Stimulated activated CD8-positive, alpha-beta memory T cell treated with anti-CD3 and anti-CD28 coated beads, Interleukin-7, amount 100 ng/mL, for 1 hour (primary cell): ENCODE measurements at places on chromosomes 2 and 18.

GRCh38 chr2:45194596-45194995 lies 185.3 kb upstream of the SIX2 start:
- DNase-seq, result no peak

GRCh38 chr18:44968336-44968735 lies 287.6 kb downstream of the SETBP1 start:
- DNase-seq, result no peak

- DNase-seq, result no peak
Measured at GRCh38 chr2:207417301-207417718, 112.5 kb upstream of the CREB1 start.

DNA sequence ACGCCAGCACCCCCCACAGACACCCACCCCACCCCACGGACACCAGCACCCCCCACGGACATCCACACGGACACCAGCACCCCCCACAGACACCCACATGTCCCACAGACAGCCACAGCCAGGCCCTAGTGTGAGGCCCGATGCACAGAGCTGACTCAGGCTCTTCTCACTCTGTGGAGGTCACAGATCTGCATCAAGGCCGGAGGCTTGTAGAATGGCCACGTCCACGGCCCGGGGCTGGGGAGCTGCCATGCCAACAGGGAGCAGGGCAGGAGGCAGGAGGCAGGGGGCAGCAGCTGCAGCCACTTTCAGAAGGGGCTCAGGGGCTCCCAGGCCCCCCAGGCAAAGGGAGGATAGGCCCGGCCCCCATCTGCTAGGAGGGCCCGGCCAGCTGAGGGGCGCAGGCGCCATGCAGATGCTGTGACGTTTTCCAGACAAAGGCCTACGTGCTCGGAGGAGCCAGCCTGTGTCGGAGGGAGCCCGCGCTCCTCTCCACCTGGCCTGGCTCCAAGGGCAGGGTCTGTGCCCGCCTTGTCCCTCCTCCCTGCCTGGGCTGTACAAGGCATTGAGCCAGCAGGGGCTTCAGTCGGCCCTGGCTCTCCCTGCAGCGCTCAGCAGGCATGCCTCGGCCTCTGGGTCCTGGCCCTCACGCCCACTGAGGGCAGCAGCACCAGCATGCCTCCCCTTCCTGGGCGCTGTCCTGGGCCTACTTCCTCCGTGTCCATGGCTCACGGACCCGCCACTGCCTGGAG lies 249.0 kb downstream of the TWIST2 start:
- no peak for DNase-seq

DNA sequence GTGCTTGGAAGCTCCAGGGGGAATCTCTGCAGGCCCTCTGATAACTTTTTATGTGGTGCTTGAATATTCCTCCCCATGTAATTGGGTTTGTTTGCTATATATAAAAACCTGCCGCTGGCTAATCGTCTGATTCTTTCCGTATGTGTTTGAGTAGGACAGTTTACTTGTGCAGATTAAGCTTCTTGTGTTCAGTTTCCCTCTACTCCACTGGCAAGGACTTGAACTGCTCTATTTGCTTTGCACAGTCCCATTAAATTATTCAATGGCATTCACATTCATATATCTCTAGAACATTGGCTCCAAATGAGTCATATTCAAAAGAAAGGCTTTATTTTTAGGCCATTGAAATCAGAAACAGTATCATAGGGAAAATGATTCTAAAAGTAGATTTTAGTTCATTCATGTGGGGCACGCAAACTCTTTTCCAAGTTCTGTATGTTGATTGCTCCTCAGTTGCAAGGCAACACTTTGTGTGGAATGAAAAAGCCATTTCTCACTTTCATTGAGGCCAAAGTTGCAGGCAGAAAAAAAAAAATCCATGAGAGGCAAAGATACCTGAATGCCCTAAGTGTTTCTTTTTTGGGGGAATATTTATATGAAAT lies 1682.3 kb upstream of the PIK3C3 start:
- no peak for DNase-seq

DNA sequence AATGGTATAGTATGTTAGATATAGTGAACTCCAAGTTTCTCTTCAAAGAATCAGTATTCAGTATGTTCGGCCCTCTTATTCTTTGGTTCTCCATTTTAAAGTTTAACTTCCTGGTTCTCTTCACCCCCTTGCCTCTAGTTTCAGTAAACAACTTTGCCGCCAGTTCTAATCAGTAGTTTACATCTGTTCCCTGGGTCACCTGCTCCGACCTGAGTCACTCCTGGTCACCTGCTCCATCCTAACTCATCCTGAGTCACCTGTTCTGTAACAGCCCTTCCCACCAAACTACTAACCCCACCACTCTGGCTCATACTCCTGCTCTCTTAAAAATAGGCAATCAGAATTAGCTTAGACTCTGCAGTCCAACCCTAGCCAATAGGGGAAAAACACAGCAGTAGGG lies 23.7 kb upstream of the TEX51 start:
- DNase-seq, result no peak

GRCh38 chr2:8572712-8573233 lies 109.1 kb upstream of the ID2 start:
- no peak for DNase-seq

- peak; percentile 61 for DNase-seq
Measured at GRCh38 chr2:26184555-26185303, 11.8 kb downstream of the GAREM2 start.

DNA sequence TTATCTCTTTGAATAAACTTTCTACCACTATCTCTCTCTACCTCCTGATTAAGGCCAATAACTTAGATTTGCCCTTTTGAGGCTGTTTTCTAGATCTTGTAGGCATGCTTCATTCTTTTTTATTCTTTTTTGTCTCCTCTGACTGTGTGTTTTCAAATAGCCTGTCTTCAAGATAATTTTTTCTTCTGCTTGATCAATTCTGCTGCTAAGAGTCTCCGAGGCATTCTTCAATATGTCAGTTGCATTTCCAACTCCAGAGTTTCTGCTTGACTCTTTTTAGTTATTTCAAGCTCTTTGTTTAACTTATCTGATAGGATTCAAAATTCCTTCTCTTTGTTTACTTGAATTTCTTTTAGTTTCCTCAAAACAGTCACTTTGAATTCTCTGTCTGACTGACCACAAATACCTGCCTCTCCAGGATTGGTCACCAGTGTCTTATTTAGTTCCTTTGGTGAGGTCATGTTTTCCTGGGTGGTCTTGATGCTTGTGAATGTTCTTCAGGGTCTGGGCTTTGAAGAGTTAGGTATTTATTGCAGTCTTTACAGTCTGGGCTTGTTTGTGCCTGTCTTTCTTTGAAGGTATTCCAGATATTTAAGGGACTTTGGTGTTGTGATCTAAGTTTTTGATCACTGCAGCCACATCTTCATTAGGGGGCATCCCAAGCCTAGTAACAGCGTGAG lies 197.3 kb upstream of the STK17B start:
- no peak for DNase-seq

GRCh38 chr2:218809515-218809914 lies 22.1 kb downstream of the PRKAG3 start:
- no peak for DNase-seq

- DNase-seq, result no peak
Measured at GRCh38 chr2:229610872-229611271, 103.5 kb downstream of the DNER start.

GRCh38 chr18:52340406-52341102 lies 557 bp downstream of the DCC start:
- DNase-seq, result no peak

DNA sequence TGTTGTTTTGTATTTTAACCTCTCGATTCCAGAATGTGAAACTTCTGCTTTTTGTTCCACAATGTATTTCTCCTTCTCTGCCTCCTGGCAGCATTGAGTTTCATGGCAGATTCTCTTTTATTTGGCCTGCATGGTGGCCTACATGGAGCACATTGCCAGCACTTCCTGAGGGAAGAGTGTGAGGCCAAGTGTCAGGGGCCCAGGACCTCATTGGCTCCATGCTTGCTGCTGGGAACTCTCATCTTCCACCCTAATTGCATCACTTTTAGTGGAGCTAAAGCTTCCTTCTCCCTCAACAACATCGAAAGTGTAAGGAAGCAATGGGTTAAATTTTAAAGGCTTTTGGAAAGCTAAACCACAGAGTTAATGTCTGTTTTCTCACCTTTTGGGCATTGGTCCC lies 9.5 kb downstream of the TRIB2 start:
- no peak for DNase-seq

DNA sequence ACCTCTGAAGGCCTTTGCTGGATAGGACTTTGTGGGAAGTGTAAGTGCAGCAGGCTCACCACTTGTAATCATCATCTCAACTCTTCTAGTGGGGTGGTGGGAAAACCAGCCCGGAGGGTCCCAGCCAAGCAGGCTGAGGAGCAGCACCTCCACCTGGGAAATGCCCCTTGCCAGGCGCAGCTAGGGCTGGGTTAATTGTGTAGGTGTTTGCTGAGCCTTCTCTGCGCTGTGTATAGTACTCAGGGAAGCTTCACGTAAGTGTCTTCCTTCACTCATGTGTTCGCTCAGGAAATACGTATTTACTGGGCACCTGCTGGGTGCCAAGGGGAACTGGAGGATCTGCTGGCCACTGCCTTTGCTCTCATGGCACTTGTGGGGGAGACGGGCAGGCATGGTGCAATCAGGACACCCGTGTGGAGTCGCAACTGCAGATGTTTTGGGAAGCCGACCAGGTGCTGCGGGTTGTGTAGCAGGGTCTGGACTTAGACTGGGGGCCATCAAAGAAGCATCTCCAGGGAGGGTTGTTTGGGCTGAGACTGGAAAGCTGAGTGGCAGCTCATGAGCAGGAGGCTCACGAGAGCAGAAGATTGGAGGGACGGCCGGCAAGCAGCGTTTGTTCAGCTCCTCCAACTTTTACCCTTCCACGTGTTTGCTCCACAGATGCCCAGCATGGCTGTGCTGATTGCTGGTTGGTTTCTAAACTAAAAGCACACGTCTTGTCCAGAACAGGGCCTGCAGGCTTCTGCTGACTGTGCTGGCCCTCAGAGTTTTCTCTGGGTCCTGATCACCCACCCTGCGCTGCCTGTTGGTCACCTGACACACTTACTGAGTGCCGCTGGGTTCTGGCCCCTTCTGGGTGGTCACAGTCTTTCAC lies 164.6 kb downstream of the LDLRAD4 start:
- no peak for DNase-seq

- no peak for DNase-seq
Measured at GRCh38 chr2:26325851-26326250, 20.1 kb upstream of the SELENOI start.

- no peak for DNase-seq
Measured at GRCh38 chr2:168977608-168978007, 53.5 kb downstream of the ABCB11 start.

GRCh38 chr2:86243272-86243671 lies 44.0 kb downstream of the MRPL35 start:
- no peak for DNase-seq

GRCh38 chr2:72827966-72828646 lies 2.3 kb upstream of the EXOC6B start:
- no peak for DNase-seq
